ENCODE measurements at places on chromosomes 1 and 21.

- DNase-seq = no peak
These were observed 37.7 kb upstream of the MAP10 start for GRCh38 chr1:232767305-232768074.

DNA sequence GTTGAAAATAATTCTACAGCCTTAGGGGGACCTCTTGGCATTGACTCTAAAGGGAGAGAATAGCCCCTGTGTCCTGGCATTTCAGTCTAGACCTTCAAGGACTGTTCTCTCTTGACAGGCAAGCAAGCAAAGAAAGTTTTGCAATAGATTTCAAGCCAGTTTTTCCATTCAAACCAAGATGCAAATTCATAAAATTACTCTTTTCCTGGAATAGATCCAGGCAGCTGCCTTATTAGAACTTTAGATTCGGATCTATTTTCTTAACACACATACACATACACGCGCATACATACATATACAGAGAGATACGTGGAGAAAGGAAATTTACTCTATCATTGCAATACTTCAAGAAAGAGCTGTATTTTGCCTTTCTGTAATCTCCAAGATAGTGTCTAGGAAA is 129.4 kb downstream of the EDEM3 start:
- no peak for DNase-seq

- DNase-seq = no peak
These were observed 20.1 kb downstream of the TRIT1 start for GRCh38 chr1:39863177-39863576.

DNA sequence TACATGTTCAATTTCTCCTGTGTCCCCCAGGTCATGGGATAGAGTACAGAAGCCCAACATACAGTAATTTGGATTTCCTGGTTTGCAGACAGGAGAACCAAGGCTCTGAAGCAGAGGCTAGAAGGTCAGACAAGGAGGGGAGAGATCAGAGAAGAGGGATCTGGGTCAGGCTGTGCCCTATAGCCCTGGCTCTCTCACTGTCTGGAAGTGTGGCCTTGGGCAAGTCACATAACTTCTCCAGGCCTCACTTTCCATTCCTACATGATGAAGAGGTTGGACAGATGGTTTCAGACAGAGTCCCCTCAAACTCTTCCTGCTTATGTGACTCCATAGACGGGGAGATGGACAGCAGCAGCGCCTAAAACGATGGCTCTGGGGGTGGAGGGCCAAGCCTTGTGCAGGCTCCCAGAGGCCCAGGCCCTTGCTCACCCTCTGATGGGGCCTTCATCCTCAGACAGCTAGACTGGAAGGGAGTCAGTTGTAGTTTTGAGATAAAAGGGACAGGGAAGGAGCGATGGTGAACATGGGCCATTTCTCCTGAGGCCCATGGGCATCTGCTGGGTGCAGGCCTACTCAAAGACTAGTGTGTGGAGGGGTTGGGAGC is 2.9 kb downstream of the TRIM62 start:
- no peak for DNase-seq

GRCh38 chr1:119974013-119974412 is 77.7 kb upstream of the ADAM30 start:
- peak; percentile 5 for DNase-seq

DNA sequence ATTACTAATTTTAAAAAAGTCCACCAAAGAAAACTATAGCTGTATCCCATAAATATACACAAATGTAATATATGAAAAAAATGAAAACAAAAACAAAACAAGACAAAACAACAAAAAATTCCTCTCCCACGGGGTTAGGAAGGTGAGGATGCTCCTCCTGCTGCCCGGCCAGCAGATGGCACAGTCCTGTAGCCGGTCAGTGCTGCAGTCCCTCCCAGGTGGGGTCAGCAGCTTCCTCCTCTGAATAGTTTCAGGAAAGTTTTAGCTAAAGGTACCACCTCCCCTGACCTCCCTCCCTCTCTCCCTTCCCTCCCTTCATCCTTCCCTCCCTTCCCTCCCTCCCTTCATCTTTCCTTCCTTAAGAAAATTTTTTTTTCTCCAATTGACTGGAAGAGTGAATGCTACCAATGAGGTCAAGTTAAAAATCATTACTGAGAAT is 67.8 kb upstream of the BCL10 start:
- no peak for DNase-seq

- DNase-seq = no peak
These were observed 73.4 kb downstream of the PLPPR5 start for GRCh38 chr1:98931128-98931835.

GRCh38 chr1:11179125-11179524 is 10.0 kb upstream of the ANGPTL7 start:
- no peak for DNase-seq
